ENCODE measurements at places on chromosomes 3 and 15.
A peak's percentile ranks its signal among the peaks of the same experiment; 100 is the strongest.

GRCh38 chr3:159674583-159674982, 314.1 kb upstream of the IL12A start:
- no peak for DNase-seq

GRCh38 chr15:70539912-70540530, 223.3 kb downstream of the UACA start:
- no peak for DNase-seq

GRCh38 chr3:13053893-13054292, 19.3 kb downstream of the IQSEC1 start:
- DNase-seq, result no peak

GRCh38 chr3:51637941-51638471, 33.0 kb upstream of the TEX264 start:
- peak; percentile 67 for DNase-seq

DNA sequence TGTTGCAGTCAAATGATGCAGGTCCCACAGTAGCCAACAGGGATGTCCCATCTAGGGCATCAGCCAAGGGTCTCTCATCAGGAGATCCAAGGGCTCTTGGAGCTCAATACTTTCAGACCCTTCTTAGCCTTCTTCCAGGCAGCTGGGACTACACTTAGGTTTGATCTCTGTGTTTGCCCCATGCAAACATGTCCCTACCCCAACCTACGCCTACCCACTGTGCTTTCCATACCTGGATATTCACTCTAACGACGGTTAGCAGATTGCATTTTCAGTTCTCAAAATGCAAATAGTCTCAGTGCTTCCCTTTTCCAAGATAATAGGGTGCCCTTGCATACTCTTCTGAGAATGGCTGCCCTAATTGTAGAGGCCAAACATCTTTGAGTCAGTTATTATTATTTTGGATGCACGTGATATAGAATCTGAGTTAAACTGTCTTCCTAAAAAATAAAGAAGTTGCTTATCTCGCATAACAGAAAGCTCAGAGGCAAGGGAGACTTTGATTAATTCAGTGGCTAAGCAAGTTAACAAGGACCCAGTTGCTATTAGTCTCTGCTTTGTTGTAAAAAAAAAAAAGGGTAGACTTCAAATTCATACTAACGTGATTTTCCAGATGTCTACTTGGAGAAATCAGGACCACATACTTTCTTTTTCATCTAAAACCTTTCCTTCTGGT, 1.0 kb upstream of the CEP70 start:
- no peak for DNase-seq

DNA sequence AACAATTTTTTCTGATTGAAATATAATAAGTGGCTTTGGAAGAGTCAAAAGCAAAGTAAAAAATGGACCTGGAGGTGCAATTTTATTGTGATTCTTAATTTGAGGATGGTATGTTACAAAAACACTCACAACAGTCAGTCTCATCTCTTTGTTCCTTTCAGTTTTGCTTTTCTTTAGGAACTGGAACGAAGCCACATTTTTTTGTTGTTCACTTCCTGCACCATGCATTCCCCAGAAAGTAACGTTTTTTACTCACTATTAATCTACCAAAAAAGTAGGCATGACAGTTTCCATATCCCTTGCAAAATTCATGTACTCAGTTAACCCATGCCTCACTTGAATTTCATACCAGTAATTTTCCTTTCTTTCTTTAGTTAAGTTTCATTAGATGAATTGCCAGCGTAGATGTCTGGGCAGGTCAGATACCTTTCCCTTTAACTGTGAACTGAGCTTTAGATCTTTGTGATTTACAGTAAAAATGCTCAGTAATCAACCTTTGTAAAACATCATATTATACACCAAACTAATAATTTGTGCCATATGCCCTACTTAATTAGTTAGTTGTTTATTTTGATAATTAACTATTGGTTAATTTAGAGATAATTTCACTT, 384.3 kb downstream of the ROBO1 start:
- no peak for DNase-seq

- no peak for DNase-seq
Observed at GRCh38 chr3:178203650-178204049, 332.6 kb upstream of the KCNMB2 start.

- DNase-seq, result peak; percentile 63
Observed at GRCh38 chr15:90097475-90097874, 4.8 kb downstream of the IDH2 start.

DNA sequence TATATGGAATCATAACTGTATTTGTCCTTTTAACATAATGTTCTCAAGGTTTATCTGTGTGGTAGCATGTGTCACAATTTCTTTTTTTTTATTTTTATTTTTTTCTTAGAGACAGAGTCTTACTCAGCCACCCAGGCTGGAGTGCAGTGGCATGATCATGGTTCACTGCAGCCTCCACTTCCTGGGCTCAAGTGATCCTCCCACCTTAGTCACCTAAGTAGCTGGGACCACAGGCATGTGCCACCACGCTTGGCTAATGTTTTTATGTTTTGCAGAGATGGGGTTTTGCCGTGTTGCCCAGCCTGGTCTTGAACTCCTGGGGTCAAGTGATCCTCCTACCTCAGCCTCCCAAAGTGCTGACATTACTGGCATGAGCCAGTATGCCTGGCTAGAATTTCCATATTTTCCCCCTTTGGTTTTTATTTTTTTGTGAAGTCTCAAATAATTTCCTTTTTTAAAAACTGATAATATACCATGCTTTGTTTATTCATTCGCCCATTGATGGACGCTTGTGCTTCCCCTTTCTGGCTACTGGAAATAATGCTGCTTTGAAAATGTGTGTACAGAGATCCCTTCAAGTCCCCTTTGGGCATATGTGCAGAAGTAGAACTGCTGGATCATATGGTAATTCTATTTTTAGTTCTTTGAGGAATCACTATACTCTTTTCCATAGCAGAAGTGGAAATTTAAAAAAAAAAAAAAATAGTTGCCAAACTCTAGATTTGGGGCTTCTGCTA, 28.4 kb downstream of the TMEM40 start:
- no peak for DNase-seq

DNA sequence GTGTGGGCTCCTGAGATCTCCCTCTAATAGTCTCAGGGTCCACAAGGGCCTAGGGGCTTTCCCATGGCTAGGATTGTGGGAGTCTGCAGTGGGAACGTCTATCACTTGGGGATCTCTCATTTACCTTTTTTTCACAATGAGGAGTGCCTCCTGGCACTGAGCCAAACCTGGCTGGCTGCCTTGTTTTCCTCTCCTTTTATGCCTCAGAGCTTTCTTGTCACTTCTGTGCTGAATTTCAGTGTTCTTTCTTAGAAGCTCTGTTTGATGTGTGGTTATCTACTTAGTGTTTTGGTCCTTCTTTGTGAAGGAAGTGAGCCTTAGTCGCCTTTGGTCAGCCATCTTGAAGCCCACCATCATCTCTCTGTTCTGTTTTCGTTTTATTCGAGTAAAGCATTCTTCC, 33.9 kb downstream of the DOCK3 start:
- no peak for DNase-seq

GRCh38 chr3:4508048-4508981, 15.2 kb downstream of the ITPR1 start:
- DNase-seq, result peak; percentile 52

DNA sequence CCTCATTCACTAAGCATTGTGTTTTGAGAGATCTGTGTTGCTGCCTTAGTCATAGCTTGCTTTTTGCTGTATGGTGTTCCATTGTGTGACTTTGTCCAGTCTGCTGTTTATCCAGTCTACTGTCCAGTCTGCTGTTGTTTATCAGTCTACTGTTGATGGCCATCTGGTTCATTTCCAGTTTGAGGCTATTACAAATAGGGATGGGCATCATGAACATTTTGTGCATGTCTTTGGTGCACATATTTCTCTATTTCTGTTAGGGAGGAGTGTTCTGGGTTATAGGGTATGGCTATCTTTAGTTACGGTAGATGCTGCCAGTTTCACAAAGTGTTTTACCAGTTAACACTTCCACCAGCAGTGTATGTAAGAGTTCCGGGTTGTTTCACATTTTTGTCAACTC, 22.2 kb upstream of the CLEC3B start:
- no peak for DNase-seq

- no peak for DNase-seq
Observed at GRCh38 chr3:76841747-76842146, 198.2 kb upstream of the ROBO2 start.

DNA sequence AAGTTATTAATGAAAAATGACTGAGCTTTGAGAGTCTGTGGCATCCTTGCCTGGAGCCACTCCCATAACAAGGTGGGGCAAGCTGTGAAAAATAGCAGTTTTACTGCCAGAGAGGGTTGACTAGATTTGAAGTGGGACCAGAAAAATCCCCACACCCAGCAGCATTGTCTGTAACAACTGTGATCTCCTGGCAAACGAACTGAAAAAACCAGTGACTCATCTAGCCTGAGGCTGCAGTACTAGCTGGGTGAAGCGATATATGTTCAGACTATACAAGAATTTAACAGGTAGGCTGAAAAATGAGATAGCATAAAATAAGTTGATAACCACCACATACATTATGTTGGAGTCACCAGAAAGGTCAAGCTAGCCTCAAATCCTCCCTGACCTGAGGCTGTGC, 64.0 kb downstream of the DPH6 start:
- DNase-seq, result no peak

DNA sequence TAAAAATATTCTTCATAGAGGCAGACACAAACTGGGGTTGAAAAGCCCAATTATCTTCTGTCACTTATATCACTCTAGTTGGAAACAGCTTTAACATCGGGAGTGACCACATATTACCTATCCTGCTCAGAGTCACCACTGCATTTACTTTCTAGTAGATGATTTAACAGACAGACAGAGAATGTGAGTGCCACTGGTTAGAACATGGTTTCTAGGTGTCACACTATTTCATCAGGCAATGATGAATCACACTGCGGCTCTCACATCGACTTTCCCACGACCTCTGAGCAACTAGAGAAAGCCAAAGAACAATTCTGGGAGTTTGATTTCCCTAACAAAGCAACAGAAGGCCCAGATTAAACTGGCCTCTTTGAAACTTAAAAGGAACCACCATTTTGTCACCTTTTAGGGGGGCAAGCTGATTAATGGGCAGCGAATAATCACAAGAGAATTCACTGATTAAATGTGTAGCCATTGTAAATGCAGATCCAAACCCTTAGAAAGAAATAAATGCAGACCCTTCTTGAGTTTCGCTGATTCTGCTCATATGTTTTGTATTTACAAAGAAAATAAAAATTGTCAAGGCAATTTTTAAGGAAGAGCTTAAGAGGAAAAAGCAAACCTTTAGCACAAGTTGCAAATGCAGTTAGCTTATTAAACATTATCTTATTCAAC, 112.6 kb upstream of the KBTBD8 start:
- no peak for DNase-seq

DNA sequence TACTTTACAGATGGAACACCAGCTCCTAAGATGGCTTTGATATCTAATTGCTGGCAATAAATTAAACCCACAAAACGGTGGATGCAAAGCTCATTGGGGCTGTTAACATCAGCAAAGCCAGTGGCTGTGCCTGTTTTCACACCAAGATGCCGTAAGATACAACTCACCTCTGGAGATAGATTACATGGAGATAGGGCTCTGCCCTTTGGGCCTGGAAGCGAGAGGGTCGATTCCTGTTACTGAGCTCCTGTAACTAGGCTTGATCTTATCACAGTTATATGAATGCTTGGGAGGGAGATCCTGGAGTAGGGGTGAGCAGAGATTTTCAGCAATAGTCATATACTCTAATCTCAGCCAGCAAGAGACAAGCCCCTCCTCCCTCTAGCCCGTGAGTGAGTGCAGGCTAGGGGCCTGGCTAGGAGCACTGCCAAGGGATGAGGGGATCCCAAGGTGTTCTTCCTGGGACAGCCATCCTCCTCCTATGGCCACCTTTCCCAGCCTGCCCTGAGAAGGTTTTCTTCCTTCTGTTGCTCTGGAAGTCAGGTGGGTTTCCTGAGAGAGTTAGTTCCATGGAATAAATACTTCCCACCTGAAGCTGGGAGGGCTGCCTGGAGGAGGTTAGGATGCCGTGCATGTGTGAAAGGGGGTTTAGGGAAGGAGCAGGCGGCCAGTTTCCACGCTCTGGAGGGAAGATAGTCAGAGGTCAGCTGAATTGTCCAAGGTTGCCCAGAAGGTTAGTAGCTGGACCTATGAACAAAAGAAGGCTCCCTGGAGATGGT, 18.1 kb upstream of the DOCK3 start:
- DNase-seq, result no peak

DNA sequence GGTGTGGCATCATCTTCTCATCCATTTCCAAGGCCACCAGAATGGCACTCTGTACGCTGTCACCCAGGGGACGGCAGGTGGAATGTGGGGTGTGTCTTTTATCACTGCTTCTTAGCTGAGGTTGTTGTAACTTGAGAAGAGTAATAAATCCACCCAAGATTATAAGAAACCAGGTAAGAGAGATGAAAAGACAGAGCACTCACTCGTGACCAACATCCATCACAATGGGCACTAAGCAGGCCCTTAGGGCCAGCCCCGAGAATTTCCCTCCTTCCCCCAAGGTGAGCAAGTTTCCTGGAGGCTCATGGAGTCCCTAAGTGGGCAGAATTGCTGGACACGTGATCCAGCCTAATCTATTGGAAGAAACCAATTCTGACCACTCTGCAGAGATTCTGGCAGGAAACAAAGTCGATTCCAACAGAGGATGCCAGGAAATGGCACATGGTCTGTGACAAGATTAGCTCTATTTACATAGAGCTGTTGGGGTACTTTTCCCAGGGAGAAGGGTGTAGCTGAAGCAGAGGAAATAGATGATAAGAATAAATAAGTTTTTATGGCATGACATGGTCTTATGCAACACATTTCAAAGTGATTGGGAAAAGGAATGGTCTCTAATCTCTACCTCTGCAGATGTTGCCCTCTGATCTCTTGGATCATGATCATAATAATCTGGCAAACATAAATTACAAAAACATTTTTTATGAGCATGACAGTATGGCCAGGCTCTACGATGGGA, 22.5 kb downstream of the SLC6A20 start:
- DNase-seq, result no peak

DNA sequence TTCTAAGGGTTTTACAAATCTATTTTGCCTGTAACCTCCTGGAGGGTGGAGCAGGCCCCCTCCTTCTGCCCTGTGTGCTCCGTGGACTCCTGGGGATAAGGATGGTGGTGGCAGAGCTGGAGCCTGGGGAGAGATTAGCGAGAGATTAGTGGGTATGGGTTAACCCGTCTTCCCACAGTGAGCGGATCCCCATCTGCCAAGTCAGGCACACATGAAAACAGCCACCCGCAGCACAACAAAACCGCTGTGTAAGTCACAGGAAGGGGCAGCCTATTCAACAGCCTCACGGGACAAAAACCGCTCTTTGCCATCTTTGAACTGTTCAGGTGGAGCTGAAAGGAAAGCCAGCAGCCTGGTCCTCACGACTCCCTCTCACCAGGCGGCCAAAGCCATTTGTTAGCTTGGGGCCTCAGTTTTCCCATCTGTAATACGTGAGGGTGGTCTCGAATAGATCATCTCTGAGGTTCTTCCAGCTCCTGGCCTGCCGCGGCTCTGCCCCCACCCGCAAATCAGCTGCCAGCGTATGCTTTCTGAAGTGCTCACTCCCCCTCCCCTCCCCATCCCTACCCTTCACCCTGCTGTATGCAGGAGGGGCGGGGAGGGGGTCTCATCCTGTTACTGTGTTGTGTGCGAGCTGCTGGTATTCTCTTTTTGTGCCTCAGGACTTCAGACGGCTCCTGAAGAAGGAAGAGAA, 43.6 kb downstream of the PDIA5 start:
- no peak for DNase-seq

GRCh38 chr3:139710212-139710611, 32.4 kb upstream of the NMNAT3 start:
- DNase-seq, result no peak

- DNase-seq, result no peak
Observed at GRCh38 chr3:132461544-132461943, 44.2 kb downstream of the DNAJC13 start.
